Activated CD8-positive, alpha-beta memory T cell treated with anti-CD3 and anti-CD28 coated beads for 24 hours (primary cell): ENCODE measurements at places on chromosomes 11 and 22.

GRCh38 chr22:32781695-32782094 lies 19.8 kb upstream of the TIMP3 start:
- DNase-seq, result no peak

DNA sequence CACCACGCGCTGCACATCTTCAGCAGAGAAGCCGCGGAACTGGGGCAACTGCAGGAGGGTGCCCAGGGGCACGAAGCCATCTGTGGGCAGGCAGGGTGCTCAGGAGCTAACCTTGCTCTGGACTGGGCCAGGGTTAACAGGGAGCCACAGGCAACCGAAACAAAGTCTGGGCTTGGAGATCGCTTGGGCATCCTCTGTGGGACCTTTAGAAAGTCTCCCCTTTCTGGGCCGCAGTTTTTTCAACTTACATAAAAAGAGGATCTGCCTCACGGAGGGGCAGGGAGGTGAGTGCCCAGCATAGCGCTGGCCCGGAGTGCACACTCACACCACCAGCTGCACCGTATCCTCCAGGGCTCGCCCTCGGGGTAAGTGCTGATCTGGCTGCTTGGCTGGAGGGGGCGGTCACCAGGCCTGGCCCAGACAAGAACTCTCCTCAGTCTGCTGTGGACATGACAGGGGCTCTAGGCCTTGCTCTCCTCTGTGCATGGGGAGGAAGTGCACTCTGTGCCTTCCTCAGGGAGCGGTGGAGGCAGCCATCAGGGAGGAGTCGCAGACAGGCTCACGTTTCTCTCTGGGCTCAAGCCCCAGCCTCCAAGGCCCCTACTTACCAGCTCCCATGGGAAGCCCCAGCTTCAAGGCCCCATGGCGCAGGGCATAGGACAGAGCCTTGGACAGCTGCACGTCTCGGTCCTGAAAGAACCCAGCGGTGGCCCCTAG lies 937 bp downstream of the TRPT1 start:
- DNase-seq, result no peak

- DNase-seq, result no peak
Observed at GRCh38 chr22:39292561-39293074, 26.8 kb downstream of the RPL3 start.

- DNase-seq, result no peak
Observed at GRCh38 chr11:44940404-44940803, 10.3 kb downstream of the TP53I11 start.

DNA sequence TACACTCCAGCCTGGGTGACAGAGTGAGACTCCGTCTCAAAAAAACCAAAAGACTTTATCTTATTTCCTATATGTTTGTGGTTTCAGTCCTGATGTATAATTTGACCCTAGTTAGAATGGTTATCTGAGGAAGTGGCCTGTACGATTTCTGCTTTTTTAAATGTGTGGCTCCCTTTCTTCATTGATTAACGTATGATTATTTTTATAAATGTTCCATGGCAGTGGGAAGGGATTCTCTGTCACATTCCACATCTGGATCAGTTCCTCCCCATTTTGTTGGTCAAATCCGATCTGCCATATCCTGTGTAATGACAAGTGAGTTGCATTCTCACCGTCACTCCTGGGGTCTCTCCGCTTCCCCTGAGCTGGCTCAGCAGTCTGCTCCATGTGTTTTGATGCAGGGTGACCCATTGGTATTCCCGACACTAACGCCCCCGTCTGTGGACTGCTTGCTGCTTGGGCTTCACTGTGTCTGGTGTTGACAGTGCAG lies 20.3 kb downstream of the NEAT1 start:
- peak; percentile 48 for DNase-seq

DNA sequence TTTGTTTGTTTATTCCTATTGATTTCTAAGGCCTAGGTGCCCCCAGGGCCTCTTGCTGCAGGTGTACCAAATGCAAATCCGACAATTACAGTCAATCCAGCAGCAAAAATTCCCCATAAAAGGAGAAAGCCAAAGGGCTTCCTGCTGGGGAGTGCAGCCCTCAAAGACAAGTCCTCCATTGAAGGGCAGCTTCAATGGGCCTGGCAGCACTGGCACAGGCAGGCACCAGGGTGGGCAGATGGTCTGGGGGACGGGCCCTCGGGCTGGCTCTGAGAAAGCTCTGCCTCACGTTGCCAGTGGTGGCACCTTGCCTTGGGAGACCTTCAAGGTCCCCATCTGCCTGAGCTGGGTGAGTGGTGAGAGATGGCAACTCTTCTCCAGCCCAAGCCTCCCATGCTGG lies 128.0 kb downstream of the DSCAML1 start:
- DNase-seq, result no peak

GRCh38 chr11:118265954-118266353 lies 1.9 kb upstream of the MPZL2 start:
- no peak for DNase-seq

GRCh38 chr22:42177891-42178336 lies 47.3 kb upstream of the CYP2D6 start:
- no peak for DNase-seq

DNA sequence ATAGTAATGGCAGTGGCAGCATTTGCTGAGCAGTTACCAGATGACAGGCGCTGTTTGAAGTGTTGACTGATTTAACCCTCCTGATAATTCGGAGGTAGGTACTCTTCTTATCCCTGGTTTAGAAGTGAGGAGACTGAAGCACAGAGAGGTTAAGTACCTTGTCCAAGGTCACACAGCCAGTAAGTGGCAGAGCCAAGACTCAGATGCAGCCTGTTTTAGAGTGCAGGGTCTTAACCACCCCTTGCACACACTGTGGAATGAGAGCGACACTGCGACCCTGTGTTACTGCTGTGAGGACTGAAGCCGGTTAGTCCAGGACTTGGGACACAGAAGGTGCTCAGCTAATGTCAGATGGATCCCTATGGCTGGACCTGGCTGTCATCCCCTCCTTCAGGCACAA lies 34.7 kb downstream of the DAGLA start:
- DNase-seq, result no peak

DNA sequence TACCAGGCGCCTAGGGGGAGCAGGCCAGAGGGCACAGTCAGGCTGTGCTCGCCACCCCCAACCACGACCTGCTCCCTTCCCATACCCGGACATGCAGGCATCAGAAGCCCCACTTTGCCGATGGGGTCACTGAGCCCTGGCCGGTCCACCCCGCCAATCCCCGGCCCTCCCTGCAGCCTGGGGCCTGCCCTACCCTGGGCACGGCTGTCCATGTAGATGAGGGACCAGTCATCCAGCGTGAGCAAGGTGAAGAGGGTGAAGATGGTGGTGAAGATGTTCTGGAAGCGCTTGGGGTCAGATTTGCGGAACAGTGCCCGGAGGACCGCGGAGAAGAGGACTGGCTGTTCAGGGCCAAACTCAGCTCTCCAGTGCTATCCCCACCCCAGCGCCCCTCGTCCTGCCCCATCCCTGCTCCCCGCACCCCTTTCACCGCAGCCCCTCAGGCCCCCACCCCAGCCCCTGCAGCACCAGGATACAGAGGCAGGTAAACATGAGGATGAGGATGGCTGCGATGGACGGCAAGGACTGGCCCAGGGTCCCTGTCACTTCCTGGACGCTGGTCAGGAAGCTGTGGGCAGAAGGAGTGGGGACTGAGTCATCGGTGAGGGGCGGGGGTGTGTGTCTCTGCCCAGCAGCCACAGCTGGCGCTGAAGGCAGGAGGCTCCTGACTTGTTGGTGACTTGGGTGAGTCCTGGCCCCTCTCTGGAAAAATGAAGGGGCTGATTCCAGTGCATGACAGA lies 5.5 kb downstream of the CATSPER1 start:
- DNase-seq, result no peak

GRCh38 chr22:19429950-19430889 lies 1.3 kb downstream of the HIRA start:
- peak; percentile 66 for DNase-seq
